ENCODE measurements at places on chromosomes 2 and 18. TPM values are rescaled to one million over a fixed set of nuclear protein-coding genes. Genes with fewer than 3 reads are reported as not detected.

The DSC2 gene
- total RNA-seq: 18.0 TPM

DNA sequence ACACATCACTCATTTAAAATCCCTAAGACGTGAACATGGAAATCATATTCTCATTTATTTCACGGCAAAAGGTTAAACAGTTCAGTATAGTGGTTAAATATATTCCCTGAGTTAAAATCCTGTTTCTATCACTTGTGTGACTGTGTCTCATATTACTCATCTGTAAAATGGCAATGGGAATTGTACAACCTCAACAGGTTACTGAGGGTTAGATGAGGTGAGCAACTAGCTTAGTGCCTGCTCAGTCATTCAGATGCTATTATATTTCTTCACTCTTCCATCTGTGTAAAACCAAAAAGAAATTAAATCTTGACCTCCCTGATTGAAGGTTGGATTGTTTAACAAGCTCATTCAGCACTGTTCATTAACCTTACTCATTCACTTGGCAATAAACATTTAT, 212.4 kb upstream of the STK17B start:
- DNase-seq: no peak

DNA sequence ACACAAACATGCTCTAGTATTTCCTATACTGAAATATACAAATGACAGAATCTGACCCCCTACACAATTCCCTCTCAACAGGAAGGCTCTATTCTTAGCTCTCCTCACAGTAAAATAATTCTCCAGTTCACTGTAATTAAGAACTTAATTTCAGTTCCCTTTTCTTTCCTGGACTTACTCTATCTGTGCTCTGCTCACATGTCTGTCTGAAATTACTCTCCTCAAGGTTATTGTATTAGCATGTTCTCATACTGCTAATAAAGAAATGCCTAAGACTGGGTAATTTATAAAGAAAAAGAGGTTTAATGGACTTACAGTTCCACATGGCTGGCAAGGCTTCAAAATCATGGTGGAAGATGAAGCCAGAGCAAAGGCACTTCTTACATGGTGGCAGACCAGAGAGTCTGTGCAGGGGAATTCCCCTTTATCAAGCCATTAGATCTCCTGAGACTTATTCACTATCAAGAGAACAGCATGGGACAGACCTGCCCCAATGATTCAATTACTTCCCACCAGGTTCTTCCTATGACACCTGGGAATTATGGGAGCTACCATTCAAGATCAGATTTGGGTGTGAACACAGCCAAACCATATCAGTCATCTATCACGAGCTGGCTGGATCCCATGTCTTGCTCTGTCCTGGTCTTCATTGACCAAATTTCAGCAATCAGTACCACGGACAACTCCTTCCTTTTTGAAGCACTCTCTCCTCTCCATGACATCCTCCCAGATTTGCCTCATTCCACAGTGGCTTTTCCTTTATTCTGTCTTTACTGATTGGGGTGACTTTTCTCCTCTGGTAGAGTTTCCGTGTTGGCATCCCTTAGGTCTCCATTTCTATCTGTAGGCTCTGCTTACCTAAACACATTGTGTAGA, 110.9 kb downstream of the GALR1 start:
- no peak for DNase-seq

DNA sequence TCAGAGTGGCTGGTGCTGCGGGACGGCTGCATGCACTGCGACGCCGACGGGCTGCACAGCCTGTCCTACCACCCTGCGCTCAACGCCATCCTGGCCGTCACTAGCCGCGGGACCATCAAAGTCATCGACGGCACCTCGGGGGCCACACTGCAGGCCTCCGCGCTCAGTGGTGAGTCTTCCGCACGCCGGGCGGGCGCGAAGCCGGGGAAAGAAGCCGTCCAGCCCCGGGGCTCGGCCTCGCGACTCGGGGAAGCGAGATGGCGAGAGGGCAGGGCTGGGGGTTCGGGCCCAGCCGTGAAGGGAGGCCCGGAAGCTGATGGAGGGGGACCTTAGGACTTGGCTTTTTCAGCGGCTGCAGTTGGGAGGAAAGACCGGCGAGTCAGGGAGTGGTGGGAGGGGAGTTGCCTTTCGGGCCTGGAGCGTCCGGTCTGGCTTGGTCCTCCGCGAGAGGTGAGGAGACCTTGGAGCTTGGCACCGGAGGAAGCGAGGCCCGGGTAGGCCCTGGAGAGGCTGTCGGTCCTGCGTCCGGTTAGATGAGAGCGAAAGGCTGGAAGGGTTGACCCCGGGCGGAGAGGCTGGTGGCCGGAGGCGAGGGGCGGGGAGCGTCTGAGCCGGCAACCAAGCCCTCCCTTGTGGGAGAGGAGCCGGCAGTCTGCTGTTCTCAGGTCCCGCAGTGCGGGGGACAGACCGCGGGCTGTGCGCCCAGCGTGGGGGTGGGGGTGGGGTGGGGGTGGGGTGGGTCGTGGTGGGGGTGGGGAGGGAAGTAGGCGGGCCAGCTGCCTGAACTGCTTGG, 691 bp downstream of the BIRC6 start:
- DNase-seq: peak; percentile 60

DNA sequence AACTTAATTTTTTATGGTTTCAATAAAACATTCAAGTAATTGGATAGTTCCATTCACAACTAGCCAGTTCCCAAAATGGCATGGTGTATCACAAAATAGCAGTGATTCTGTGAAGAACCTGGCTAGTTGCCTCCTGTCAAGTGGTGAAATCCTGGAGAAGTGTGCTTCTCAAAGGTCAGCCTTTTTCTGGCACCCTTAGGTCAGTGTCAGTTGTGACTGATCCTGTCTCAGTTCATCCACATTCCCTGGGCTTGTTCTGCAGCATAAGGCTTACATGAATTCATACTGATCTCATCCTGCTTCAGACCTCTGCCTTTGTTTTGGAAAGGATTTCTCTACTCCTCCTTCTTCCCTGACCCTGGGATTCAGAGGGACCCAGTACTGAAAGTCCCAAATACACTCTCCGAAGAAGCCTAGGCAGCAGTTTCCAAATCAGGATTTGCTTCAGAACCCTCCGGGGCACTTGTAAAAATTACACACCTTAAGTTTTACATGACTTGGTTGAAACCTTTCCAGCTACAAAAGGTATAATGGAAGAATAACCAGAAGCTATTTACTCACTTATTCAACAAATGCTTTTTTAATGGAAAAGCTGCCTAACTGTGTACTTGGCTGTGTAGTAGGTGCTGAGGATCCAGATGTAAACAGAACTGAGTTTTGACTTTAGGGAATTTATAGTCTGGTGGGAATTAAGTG, 11.0 kb downstream of the MAP3K20 start:
- no peak for DNase-seq

DNA sequence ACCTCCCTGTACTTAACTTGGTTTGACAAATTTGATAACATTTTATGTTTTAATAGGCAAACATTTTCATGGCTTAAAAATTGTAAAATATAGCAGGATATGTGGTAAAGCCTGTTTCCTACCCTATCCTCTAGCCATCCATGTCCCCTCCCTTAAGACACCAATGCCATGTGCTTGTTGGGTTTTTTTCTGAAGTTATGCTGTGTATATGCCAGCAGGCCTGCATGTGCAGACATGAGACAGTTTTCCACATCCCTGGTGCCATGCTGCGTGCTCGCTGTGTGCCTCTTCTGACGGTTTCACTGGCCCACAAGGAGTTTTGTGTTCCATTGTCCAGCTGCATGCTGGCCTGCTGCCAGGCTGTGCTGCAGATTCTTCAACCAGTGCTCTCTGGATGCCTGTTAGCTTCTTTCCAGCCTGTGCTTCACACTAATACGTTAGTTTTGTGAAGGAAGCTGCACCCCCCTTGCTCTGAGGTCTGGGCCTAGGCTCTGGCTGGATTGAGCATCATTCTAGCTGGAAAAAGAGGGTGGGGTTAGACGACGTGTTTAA, 16.9 kb downstream of the INPP4A start:
- peak; percentile 58 for DNase-seq
